ENCODE measurements at places on chromosomes 12 and 14. TPM values are rescaled to one million over a fixed set of nuclear protein-coding genes. Genes with fewer than 3 reads are reported as not detected.

- DNase-seq, result no peak
Measured at GRCh38 chr12:56190695-56191155, 1.4 kb upstream of the SMARCC2 start.

DNA sequence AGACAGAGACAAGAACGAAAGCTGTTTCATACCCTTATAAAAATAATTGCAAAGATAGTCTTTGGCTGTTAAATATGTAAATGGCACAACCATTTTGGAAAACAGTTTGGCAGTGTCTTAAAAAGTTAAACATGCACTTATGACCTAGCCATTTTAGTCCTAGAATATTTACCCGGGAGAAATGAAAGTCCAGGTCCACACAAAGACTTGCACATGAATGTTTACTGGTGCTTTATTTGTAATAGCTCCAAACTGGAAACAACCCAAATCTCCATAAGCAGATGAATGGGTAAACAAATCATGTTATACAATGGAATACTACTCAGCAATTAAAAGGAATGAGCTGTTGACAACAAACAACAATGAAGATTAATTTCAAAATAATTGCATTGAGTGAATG is 380.4 kb downstream of the ETNK1 start:
- no peak for DNase-seq

- DNase-seq, result no peak
Measured at GRCh38 chr12:123131879-123132402, 18.9 kb downstream of the PITPNM2 start.

The SYT1 gene
- polyA plus RNA-seq, result 78.3 TPM

The IQSEC3 gene
- 38.6 TPM for polyA plus RNA-seq

DNA sequence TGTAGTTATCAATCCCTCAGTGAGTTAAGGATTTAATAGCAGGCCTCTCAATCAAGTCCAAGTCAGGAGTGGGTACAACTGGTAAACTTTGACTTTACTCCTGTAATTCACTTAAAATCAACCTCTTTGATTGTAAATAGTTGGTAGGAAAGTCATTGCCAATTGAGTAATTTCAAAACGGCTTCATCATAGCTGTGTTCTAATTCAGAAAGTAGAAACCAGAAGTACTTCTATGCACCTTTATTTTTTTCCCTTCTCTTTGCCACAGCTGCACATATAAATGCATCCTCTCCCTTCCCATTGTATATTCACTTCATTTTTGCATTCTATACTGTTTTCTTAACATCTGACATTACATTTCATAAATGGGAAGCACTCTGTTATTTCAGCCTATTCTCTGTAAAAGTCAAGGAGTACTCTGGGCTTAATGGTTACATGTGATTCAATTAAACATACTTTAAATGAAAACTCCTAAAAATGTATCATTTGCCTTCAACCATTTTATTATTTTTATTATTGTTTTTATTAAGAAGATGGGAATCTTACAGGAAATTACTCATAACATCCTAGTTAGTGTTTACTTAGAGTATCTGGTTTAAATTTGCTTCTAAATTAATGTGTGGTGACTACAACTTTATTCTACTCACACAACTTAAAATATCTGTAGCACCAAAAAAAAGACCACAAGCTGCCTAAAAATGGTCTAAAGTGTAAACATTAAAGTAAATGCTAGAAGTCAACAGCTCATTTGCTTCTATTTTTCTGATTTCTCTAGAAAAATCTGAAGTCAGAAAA is 171.2 kb downstream of the CEP128 start:
- DNase-seq, result no peak

- no peak for DNase-seq
Measured at GRCh38 chr14:67137744-67138371, 51.4 kb upstream of the GARIN2 start.

DNA sequence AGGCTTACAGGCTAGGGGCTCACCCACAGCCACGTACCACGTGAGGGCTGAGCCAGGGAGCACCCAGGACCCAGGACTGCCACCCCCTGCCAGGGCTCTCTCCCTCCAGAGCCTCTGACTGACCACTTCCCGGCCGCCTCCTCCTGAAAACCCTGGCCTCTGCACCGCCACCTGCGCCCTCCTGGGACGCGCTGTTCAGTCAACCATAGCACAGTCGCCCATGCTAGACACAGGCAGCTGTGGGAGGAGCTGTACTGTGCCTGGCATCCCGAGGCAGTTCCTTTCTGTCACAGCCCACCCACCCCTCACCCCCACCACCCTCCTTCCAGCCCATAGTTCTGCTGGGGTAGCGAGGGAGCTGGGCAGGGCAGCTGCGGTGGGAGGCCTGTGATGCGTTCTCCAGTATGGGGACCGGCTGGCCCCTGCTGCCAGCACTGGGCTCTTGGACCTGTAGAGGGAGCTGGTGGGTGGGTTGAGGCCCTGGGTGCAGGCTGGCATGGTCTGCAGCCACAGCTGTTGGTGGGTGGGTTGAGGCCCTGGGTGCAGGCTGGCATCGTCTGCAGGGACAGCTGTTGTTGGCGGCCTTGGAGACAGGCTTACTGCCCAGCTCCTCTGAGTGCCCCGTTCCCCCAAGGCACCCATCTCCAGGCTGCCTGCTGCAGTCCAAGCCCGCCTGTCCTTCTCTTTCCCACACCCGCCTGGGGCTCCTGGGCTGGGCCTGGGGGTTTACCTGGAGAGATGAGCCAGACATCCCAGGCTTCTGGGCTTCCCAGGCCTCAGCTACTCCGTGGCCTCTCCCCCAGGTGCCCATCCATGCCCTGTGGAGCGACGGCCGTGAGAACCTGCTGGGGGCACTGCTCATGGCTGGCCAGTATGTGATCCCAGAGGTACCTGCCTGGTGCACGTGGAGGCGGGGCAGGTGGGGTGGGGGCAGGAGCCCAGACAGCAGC is 11.5 kb downstream of the ASPG start:
- no peak for DNase-seq

The TMPRSS12 gene
- not detected for polyA plus RNA-seq

DNA sequence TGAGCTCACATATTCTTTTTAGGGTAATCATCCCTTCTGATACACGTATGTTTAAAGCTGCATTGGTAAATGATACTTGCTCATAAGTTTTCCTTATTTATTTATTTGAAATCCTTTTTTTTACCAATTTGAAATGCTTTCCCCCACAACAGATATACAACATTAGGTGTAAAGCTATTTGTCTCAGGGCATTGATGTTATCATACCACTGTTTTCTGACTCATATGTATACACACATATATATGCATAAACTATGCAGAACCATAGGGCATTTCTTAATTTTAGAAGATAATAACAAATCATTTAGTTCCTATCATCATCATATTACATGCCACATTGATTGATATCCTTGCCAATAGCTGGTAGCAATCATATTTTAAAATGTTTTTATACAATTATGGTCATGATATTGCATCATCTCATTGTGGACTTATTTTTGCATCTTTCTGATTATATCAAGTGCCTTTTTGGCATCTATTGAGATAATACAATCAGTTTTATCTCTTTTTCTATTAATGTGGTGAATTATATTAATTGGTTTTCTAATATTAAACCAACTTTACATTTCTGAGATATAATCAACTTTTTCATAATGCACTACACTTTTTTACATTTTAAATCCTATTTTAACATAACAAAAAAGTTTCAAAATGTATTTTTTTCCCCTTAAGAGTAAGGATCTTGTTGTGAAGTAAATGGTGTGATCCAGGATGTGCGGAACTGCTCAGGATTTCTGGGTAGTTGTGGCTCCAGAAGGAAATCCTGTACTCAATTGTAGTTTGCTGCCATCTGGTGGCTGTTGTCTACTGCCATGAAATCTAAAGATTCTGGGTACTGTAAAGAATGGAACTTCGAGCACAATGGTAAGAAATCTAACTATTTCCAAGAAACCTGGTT is 16.7 kb downstream of the OR9K2 start:
- DNase-seq, result peak; percentile 77

- no peak for DNase-seq
Measured at GRCh38 chr12:108387771-108388170, 48.7 kb upstream of the CMKLR1 start.

- DNase-seq, result peak; percentile 34
Measured at GRCh38 chr12:23555180-23555824, 394.2 kb downstream of the SOX5 start.

DNA sequence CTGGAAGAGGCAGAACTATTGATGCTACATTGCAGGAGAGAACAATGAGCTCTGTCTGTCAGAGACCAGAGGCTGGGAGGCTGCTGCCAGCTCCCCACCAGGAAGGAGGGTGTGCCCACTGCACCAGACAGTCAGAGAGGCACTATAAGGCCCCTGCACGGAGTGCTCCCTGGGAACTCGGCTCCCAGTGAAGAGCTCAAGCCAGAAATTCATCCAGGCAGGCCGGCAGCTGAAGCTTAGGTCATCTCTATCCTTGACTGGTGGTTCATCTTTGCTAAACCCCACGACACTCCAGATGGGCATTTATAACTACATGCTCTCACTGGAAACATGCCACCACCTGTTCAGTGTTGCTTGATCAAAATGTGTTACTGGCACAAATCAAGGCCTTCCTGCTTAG is 65.1 kb upstream of the GPATCH2L start:
- no peak for DNase-seq

GRCh38 chr14:80477388-80478160 is 266.3 kb upstream of the DIO2 start:
- DNase-seq, result no peak

GRCh38 chr14:57933349-57933748 is 67.5 kb upstream of the SLC35F4 start:
- no peak for DNase-seq

GRCh38 chr12:108634341-108634751 is 652 bp upstream of the SELPLG start:
- DNase-seq, result no peak

GRCh38 chr14:80358112-80358511 is 146.8 kb upstream of the DIO2 start:
- no peak for DNase-seq

DNA sequence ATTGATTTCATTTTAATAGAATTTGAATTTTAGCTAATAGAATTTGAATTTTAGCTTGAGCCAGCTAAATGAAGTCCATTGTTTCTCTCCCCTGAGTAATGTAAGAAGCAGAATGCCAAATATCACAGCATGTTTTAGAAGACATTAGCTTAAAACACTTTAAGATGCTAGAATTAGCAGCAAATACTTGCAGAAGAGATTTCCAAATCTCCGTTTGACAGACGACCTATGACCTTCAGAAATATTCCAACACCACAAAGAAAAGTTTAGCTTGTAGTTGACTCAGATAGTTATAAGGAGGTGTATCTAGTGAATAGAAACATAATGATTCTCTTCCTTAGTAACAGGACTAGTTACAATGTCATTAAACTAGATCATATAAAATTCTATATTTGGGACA is 51.7 kb upstream of the MYF6 start:
- DNase-seq, result no peak

DNA sequence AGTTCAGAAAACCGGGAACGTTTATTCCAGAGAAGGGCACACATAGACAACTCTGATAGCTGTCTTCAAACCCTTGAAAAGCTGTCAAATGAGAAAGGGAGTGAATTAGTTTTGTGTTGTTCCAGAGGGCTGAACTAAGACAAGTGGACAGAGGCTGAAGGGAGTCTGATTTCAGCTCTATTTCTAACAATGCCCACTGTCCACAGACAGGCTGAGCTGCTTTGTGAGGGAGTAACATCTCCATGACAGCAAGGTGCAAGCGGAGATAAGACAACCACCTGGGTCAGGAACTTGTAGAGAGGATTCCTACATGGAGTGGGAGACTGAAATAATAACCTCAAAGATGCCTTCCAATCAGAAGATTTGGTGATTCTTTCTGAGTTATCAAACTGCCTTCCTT is 25.6 kb upstream of the PARP11 start:
- DNase-seq, result no peak

GRCh38 chr12:97313471-97314190 is 149.0 kb upstream of the RMST start:
- no peak for DNase-seq

The HNF1A gene
- not detected for polyA plus RNA-seq

DNA sequence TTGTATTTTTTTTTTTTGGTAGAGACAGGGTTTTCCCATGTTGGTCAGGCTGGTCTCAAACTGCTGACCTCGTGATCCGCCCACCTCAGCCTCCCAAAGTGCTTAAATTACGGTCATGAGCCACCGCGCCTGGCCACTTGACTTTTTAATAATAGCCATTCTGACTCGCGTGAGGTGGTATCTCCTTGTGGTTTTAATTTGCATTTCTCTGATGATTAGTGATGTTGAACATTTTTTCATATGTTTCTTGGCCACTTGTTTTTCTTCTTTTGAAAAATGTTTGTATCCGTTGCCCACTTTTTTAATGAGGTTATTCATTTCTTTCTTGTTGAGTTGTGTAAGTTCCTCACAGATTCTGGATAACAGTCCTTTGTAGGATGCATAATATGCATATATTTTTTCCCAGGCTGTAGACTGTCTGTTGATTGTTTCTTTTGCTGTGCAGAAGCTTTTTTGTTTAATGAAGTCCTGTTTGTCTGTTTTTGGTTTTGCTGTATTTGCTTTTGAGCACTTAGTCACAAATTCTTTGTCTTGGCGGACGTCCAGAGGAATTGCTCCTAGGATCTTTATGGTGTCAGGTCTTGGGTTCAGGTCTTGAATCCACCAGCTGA is 10.3 kb upstream of the PGAM5 start:
- no peak for DNase-seq

DNA sequence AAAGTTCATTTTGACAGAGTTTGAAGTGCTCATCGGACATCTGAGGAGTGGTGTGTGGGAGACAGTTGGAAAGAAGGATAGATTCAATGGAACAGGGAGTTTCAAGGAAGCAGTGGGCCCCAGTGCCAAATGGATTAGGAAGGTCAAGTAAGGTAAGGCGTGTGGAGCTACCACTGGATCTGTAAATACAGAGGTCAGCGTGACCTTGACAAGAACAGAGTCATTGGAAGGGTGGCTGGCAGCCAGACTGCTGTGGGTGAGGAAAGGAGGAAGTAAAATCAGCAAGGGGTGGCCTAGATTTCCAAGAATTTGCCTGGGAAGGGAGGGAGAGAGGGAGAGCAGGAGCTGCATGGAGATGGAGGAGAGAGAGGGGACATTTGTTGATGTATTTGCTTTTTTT is 68.2 kb upstream of the IGF1 start:
- DNase-seq, result no peak

- DNase-seq, result no peak
Measured at GRCh38 chr14:52090936-52091335, 22.1 kb upstream of the NID2 start.

DNA sequence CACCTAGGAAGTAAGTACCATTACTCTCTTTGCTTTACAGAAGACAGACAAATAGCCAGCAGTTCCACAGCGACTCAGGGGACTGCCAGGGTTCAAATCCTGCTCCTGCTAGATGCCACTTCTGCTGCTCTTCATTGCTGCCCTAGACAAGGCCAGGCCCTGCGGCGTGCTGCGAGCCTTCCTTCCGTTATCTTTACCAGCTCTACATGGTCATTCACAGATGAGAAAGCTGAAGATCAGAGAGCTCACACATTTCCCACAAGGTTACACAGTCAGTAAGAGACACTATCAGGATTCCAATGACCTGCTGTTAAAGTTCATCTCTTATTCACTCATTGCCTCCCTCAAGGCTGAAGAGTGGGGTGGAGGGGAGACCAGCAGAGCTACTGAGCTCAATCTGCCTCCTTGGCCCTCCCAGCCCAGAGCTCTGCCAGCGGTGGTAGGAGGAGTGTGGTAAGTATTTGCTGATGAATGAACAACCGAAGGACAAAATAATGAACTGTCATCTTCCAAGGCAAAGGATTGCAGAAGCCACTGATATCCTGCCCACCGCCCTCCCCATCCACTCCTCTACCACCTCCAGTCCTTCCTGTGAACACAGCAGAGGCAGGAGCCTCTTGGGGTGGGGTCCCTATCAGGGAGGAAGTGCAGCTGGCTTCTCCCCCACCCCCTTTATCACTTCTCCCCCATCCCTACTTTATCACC is 14.6 kb upstream of the HDAC7 start:
- DNase-seq, result no peak

- DNase-seq, result no peak
Measured at GRCh38 chr12:132411457-132411856, 78.5 kb upstream of the FBRSL1 start.

- DNase-seq, result no peak
Measured at GRCh38 chr14:56423544-56423943, 156.1 kb upstream of the TMEM260 start.

Data from brain (organoid and tissue), 16 donors.